ENCODE measurements at places on chromosomes 4 and X.

DNA sequence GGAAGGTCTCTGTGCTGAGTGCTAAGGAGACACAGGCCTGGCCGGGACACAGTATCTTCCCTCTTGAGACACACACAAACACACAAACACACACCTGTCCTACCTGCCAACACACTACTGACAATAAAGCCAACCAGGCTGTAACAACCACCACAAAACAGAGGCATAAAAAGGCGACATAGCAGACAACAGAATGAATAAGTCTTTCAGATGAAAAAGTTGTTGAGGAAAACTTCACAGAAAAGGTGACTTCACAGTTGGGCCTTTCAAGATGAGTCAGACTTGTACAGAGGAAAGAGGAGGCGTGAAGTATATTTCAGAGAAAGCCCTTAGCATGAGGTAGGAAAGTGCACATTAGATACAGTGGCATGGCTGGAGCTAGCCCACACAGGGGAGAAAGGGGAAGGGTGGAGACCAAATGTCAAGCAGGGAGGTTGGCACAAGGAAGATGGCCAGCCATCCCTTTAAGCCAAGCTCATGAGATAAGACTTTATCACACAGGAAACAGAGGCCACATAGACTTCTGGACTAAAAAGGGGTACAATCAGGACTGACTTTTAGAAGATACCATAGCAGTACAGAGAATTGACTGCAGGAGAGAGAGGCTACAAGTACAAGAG is 54.0 kb downstream of the SLC9A7 start:
- DNase-seq, result no peak

DNA sequence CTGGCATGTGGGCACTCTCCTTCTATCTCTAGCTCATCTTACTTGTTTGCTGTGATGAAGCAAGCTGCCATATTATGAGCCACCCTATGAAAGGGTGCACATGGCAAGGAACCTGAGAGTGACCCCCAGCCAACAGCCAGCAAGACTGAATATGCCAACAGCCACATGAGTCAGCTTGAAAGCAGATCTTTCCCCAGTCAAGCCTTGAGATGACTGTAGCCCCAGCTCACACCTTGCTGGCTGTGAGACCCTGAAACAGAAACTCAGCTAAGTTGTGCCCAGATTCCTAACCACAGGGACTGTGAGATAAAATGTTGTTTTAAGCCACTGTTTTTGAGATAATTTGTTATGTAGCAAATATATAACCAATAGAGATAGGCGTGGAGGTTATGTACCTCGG is 36.2 kb downstream of the KDM5C start:
- DNase-seq, result no peak

DNA sequence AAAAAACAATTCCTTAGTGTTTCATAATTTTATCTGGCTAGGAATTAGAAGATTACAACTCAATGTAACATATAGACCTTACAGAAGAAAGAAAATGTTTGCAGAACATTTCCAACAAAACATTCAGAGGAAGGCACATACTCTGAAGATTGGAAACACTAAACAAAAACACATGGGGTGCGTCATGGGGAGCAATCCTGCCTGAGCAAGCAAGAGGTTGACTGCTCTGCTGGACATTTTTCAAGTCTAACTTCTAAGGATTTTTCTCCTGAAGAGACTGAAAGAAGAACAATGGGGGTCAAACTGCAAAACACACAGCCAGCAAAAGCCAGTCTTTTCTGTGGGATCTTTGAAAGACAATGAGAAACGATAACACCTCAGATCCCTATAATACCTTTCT is 182.8 kb downstream of the GUCY2F start:
- no peak for DNase-seq

- no peak for DNase-seq
These were observed 42.4 kb downstream of the FNIP2 start for GRCh38 chr4:158811216-158811540.
